ENCODE measurements at places on chromosomes 12 and 14.

DNA sequence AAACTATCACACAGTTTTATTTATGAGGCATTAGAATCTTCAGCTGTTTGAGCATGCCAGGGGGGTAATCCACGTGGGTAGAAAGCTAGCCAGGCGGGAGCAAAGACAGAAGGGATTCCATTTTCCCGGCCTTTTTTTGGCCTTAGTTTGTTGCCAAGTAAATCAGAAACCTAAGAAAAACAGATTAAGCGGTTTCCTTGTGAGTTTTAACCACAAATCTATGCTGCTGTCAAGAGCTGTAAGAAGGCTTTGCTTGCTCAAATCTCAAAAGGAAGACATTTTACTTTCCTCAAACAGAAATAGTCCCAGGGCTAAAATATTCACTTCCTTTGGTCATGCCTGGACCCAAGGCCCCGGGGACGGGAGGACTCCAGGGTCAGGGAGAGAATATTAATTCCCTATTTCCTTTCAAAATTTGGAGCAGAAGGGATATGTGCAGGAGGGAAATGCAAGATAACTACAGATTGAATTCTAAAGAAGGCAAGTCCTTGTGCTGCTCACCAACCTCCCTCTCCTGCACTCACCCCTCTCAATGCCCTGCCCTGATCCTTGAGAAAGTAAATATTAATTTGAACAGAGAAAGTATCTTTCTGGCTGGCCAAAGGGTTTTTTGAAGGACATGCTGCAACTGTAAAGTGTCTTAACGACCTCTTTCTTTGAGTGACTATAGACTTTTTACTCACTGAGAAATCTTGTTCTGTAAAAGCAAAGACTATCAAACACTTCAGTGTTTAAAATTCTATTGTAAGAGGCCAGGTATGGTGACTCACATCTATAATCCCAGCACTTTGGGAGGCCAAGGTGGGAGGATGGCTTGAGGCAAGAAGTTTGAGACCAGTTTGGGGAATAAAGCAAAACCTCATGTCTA, 75.7 kb downstream of the HSD17B6 start:
- DNase-seq: no peak

- no peak for DNase-seq
Observed at GRCh38 chr12:115870510-115870909, 407.0 kb downstream of the MED13L start.

DNA sequence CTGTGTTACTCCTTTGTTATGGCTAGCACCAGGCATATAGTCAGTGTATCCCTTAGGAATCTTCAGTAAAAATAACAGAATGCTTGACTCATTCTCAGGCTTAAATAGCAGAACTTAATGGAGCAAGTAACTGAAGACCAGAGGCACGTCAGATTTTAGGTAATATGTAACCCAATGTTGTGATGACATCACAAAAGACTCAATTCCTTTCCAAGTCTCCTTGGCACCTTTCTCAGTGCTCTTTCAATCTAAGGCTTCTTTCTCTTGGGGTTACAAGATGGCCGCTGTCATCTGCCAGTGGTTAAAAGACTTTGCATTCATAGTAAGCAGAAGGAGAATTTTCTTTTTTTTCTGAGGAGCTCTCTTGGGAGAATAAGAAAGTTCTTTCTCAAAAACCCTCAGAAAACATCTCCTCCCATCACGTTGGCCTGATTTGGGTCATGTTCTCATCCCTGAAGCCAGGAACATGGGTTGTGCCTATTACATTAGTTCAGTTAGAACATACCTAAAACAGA, 33.4 kb upstream of the DCN start:
- DNase-seq: no peak

DNA sequence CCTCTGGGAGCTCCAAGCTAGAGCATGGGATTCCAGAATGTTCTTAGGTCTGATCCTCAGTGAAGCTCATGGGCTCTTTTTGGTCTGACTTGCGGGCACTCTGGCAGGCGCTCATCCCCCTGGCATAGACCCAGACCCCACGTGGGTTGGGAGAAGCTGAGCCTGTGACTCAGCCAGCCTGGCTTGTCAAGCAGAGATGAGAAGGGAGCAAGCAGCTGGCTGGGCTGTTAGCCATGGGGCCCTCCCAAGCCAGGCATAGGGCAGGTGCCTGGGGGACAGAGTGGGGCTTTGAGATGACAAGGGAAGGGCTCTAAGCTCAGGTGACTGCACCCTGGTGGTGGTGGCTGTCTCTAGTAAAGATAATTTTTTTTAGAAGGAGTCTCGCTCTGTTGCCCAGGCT, 80.3 kb upstream of the NOS1 start:
- DNase-seq: no peak

DNA sequence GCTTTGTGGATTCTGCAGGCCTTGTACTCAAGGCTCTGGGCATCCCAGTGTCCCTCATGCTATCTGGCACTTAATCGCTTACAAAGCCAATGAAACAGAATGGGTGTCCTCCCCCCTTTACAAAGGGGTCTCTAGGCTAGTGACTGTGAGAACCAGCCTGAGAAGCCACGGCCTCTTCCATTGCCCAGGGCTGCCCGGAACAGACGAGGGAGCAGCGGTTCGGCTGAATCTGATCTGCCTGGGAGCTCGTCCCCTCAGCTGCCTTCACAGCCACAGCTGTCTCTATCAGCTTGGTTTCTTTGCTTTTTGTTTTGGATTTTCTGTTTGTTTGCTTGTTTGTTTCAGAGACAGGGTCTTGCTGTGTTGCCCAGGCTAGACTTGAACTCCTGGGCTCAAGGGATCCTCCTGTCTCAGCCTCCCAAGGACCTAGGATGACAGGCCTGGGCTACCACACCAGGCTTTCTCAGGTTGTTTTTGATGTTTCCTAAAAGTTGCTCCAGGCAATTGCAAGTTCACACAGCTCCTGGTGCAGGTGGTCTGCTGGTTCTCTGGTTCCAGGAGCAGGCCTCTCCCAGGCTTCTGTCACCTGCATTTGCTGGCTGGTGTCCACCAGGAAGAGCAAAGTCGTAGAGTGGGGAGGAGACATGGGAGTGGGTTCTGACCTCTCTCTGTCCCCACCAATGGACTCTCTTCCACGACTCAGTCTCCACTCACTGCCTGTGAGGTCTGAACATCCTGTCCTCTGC, 10.9 kb upstream of the RIN3 start:
- no peak for DNase-seq

GRCh38 chr14:74964787-74965485, 9.5 kb upstream of the PGF start:
- no peak for DNase-seq

DNA sequence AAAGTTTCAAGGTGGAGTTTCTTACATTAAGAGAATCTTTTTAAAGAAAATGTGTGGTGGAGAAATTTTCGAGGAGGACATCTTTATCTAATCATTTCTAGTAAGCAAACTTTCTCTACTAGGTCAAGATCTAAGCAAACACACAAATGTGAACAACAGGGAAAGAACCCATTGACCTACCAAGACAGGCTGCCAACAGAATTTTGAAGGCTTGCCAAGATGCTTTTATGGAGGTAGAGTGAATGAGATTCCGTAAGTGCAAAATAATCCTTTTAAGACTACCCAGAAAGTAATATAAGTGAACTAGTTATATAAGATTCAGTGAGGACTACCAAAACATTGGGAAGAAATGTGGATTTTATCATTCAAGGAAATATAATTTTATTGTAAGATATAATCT, 357.1 kb upstream of the PDE3A start:
- DNase-seq: no peak

GRCh38 chr12:31479516-31480210, 111.3 kb downstream of the DENND5B start:
- no peak for DNase-seq

- no peak for DNase-seq
Observed at GRCh38 chr12:18998343-18999261, 130.9 kb upstream of the PLEKHA5 start.

GRCh38 chr14:24607081-24607480, 2.4 kb downstream of the GZMH start:
- peak; percentile 15 for DNase-seq

DNA sequence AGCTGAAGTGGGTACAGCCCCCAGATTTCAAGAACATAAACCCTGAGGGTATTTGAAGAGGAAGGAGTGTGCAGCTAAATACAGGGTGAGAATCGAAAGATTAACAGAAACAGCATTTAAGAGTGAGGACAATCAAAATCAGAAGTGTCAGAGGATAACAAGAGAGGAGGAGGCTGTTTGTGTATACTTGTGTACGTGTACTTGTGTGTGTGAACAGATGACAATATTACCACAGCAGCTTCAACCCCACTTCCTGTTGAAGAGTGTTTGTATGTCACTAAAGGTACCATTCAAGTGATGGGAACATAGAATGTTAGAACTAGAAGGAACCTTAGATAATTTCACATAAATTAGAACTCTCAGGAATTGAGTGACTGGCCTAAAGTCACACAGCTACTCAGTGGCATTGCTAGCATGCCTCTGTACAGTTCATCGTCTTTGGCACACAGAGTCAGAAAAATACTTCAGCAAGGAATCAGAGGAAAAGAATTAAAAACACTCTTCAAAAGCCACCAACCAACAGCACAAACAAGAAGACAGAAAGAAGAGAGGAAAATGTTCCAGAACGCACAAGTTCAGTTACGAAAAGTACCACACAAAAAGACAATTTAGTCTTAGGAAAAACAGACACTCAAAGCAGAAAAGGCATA, 164.3 kb upstream of the BCL2L14 start:
- DNase-seq: no peak

DNA sequence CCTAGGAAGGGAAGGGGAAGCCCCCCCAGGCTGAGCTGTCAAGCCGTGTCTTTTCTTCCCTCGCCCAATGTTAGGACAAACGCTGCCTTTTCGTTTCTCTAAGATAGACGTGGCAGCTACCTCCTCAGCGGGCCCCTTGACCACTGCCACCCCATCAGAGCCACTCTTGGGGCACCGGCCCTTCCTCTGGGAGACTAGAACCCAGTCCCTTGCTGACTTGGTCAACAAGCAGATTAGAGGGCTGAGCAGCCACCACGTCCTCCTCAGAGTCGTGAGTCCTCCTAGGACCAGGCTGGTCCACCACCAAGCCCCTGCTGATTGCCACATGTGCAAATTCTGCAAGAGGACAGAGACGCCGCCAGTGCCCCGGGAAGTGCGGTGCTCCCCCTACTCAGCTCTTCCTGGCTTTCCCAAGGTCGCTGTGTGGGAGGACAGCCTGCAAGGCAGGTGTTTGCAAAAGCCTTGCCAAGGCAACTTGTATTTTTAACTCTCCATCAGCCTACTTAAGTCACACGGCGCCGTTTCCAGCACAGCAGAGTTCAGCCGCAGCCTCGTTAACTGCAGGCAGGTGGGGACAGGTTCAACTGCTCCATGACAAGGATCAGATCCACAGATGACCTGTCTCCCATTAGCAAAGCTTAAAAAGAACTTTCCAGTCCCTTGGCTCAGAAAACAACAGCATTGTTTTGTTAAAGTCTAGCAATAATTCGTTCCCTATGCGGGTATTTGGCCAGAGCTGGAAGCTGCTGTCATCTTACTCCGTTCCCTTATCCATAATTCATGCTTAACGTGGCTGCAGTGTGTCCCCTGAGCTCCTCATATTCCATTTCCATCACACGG, 65.6 kb downstream of the TESC start:
- no peak for DNase-seq

All from activated gamma-delta T cell treated with Interleukin-2 at 50 U/mL for 16 hours (primary cell).